ENCODE measurements at places on chromosomes 3 and 15. TPM values are rescaled to one million over a fixed set of nuclear protein-coding genes. Genes with fewer than 3 reads are reported as not detected.

The RASGRP1 gene
- total RNA-seq: 20.4 TPM

- DNase-seq: no peak
Observed at GRCh38 chr15:51183076-51183475, 88.4 kb upstream of the TNFAIP8L3 start.

DNA sequence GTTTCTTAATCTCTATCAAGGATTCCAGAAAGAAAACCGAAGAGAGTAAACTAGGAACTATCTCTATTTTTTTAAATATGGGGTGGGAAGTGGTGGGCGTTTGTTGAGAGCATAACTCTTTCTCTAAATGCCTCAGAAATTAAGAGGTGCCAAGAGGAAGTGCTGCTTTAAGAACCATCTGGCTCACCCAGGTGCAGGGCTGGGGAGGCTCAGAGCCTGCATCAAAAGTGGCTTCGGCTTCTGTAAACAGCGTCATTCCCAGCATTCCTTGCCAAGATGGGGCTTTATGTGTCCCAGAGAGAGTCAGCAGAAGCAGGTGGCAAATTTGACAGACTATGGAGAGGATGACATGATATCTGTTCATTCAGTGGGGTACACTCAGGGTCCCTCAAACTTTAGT, 123.3 kb upstream of the BFSP2 start:
- no peak for DNase-seq

DNA sequence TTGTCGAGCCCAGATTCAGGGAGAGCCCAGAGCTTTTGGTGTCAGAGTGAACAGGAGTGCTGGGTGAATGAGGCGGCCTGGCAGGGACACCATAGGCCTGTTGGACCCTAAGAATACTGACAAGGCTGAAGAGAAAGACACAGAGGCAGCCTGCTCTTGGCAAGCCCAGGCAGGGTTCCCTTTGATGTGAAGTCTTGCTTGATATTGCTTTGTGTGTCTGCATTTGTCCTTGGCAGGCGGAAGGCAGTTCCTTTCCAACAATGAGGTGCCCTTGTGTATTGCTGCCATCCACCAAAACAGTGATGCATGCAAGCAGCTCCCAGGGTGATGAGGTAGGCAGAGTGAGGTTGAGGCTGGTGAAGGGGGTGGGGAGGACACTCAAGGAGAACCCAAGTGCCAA, 152.7 kb upstream of the TSC22D2 start:
- peak; percentile 55 for DNase-seq

The GOLGA6A gene
- total RNA-seq: not detected

- no peak for DNase-seq
Observed at GRCh38 chr3:130627143-130627855, 110.3 kb downstream of the COL6A6 start.

GRCh38 chr3:151290673-151291072, 12.3 kb upstream of the P2RY14 start:
- DNase-seq: no peak

DNA sequence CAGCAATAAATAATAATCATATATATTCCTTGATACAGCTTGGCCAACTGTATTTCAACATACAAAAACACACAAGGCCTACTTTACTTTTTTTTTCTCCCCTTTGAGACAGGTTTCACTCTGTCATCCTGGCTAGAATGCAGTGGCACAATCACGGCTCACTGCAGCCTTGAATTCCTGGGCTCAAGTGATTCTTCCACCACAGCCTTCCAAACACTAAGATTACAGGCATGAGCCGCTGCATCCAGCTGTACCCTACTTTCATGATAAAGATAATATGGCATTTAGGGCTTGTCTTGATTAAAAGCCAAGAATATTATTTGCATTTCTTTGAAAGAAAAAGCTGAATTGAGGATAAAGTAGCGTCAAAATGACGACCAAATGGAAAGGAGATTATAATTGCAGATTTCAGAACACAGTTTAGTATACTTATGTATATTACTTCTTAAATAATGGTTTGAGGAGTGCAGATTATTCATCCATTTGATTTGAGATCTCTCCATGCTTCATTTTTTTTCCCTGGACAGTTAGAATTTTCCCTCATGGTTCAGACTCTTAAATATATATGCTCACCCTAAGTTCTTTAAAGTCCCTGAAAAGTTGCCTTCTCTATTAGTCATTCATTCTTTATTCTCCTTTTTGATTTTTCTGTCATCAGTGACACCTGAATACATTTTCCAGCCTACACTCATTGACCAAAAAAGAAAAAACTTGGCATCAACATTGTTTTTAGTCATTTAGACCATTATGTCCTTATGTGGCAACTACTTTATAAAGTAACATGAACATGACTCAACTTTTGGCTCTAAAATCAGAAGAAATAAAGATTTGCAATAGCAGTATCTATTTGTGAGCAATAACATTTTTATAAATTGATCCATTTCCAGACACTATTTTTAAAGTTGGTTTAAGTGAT, 48.5 kb upstream of the MLF1 start:
- no peak for DNase-seq

Data from occipital lobe (tissue), 3 donors.